ENCODE measurements at places on chromosomes 5 and 9.

- DNase-seq, result no peak
Measured at GRCh38 chr9:116935149-116935897, 248.2 kb downstream of the TRIM32 start.

- DNase-seq, result no peak
Measured at GRCh38 chr5:7014611-7015010, 301.4 kb downstream of the TENT4A start.

DNA sequence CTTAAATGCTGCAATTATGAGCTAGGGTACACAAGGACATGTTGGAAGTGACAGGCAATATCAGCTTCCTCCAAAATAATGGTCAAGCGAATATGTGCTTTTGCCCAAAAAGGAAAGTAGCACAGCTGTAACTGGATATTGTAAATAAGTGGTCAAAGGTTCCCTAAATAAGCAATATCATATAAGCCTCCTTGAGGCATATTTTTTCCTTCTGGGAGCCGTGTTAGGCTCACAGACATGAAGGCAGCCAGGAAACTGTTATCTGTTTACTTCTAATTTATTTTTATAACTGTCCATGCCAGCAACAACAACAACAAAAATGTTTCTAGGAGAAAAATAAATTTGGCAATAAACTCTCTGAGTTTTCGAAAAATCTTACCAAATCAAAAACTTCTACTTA, 648.3 kb downstream of the PDE4D start:
- no peak for DNase-seq

DNA sequence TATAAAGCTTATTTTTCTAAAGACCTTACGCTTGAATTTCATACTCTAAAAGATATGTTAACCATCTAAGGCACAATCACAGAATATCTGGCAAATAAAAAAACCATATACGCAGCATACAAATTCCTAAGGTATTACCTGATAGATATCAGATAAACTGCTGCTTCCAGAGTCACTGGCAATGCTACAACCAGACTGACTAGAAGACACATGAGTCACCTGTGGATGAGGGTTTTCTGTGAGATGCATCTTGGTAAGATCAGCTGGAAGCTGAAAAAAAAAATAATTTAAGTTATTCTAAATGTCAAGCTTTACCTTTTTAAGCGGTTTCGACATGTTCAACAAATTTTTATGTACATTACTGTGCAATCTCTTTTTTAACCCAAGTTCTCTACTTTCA, 113.8 kb downstream of the RAPGEF6 start:
- no peak for DNase-seq

DNA sequence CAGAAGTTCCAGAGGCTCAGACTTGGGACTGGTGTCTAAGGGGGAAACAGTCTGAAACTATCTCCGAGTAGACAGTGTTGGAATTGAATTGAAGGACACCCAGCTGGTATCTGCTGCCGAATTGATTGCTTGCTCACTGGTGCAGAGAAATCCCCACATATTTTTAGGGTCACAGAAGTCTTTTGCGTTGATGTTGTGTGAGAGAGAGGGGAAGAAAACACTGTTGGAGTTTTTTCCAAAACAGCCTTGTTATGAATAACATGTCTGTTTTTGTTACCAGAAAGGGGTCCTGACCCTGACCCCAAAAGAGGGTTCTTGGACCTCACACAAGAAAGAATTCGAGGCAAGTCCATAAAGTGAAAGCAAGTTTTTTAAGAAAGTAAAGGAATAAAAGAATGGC, 81.3 kb downstream of the ALDH7A1 start:
- no peak for DNase-seq

- no peak for DNase-seq
Measured at GRCh38 chr5:156715287-156715686, 134.8 kb upstream of the PPP1R2B start.

GRCh38 chr9:131818089-131818488, 78.2 kb upstream of the RAPGEF1 start:
- no peak for DNase-seq

DNA sequence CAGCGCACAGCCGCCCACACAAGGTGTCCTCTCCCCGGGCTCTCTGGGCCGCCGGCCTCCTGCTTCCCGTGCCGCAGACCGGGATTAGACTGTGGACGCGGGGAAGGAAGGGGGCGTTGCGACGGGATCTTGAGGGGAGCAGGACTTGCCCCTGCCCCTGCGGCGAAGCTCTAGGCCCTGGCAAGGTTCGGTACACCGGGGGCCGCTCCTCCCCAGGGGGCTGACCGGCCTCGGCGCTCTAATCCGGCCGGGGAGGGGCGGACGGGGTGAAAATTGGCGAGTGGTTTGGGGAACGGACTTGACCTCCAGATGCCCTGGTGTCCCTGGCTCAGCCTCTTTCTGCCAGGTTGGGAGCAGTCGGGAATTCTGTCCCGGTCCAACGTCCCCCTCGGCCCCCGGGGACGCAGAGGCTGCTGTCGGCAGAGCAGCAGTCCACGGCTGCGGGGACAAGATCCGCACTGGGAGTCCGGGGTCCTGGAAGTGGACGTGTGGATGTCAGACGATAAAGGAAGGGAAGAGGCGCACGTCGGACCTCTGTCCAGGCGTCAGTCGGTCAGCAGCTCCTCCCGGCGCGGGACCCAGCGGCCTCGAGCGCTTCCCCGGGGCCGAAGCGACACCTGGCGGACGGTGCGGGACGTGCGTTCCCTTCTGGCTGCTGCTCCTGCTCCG, 1.9 kb upstream of the CNTFR start:
- DNase-seq, result peak; percentile 86

DNA sequence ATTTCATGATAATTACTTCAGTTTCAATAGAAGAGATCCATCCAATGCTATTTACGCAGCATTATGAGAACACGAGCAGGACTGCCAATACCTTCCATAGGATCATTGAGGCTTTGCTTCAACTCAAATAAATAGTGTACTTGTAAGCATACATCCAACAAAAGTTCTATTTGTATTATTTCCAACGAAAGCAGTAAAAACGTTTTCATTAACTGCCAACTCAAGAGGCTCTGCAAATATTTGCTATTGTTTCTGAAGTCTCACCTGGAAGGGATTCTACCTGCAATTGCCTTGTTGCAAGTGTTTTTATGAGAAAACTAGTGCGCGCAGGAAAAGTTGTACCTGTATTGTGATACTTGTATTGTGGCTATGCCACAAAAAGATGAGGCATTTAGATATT, 11.0 kb upstream of the GNPDA1 start:
- DNase-seq, result no peak

DNA sequence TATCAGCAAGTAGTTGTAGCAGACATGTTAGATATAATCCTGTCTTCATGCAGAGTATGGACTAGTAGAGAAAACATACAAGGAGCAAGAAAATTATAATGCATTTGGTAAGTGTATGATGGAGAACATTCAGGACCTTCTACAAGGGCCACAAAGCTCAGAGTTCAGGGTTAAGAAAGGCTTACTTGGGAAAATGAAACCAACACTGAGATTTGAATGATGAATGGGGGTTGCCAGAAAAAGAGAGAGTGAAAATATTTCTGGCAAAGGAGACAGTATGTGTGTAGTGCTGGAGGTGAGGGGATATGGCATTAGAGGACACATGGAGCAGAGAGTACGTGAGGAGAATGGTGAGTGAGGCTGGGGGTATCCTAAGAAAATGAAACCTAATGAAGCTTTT, 169.8 kb upstream of the STK32A start:
- DNase-seq, result no peak

GRCh38 chr9:130763331-130764171, 70.0 kb downstream of the EXOSC2 start:
- DNase-seq, result no peak

- DNase-seq, result no peak
Measured at GRCh38 chr9:126411225-126411947, 84.8 kb downstream of the MVB12B start.

DNA sequence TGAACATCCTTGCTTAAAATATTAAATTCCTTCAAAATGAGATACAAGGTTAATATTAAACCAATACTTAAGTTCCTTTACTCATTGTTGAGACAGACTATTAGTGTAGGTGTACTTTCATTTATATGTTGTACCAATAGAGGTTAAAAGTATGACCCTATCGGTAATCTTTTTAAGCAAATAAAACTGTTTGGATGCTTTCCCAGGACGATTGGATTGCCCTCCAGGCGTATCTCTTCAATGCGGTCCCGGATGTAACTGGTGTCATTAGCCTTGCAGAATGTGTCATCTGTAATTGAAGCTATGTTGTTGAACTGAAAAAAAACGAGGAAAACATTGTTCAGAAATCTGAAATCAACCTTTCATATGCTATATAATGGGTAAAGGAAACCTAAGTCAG, 18.9 kb downstream of the OGN start:
- DNase-seq, result no peak

DNA sequence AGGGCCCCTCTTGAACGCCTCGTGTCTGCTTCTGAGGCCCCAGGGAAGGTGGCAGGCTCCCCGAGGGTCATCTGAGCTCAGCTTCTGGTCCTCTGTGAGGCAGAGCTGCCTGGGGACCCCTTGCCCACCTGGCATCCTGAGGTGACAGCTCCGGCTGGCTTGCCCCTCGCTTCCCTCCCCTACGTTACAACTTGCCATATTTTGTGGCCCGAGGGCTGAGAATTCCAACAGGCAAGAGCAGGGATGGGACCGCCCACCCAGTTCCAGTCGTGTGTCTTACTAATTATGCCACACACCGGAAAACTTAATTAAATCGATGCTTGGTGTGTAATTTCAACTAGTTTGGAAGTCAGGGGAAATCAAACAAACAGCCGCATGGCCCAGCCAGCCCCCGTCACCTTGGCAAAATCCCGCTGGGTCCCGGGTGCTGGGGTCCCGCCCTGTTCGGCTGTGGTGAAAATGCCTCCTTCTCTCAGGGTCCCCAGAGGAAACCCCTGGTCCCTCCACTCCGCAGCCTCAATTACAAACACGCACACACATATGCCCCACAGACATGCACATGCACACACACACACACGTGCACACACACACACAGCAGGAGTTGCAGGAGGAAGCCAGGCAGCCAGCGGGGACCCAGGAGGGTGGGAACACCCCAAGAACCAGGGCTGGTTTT, 221.0 kb upstream of the IER5L start:
- no peak for DNase-seq

DNA sequence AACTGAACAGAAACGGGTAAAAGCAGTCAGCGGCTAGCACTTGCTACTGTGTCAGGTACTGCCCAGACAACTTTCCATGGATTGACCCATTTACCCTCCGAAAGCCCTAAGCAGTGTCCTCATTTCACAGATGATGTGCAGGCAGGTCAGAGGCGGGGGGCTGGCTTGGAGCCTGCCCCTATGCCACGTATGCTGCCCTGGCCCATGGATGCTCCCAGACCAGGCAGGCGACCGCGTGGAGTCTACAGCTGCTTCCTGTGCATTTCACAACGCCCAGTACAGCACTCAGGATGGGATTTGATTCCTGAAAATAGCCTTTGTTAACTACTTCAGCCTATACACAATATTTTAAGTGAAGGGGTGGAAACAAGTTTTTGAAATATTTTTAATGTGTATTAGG, 202.9 kb downstream of the NXNL2 start:
- DNase-seq, result no peak

GRCh38 chr9:125744616-125745015, 2.6 kb upstream of the PBX3 start:
- no peak for DNase-seq

- DNase-seq, result no peak
Measured at GRCh38 chr9:12812710-12813109, 37.9 kb downstream of the LURAP1L start.

GRCh38 chr5:131622633-131623032, 12.4 kb downstream of the RAPGEF6 start:
- DNase-seq, result no peak

- DNase-seq, result no peak
Measured at GRCh38 chr5:143398451-143399237, 4.8 kb downstream of the NR3C1 start.

DNA sequence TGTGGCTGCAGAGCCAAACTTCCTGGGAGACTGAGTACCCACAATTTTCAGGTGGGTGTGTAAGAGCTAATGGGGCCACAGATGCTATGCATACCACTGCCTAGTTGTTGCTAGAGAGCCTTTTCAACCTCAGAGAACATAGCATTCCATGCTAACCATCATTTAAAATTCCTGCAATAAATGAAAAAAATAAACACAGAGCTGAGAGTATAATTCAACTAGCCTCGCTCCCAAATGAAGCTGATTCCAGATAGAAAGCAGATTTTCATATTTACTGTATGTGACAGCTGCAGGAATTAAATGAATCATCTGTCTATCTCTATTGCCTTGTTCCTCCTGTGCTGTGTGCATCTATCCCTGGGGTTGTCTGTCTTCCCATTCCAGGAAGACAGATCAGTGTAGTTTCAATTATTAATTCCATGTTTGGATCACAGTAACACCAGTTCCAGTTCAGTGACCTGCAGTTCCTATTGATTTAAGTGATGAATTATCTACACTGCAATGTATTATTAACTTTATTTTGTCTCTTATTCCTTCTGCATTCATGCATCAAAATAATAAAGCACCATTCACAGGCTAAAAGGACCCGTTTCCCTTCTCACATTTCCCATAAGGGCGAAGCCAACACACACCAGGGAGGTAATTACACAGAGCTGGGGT, 324.5 kb downstream of the SLIT3 start:
- DNase-seq, result no peak

GRCh38 chr5:150782850-150783249, 4.3 kb downstream of the SMIM3 start:
- DNase-seq, result no peak
